ENCODE measurements at places on chromosomes 4 and X.

GRCh38 chr4:54217642-54218495 is 11.2 kb upstream of the PDGFRA start:
- DNase-seq = peak; percentile 75

GRCh38 chr4:101865501-101866062 is 75.1 kb downstream of the BANK1 start:
- no peak for DNase-seq

DNA sequence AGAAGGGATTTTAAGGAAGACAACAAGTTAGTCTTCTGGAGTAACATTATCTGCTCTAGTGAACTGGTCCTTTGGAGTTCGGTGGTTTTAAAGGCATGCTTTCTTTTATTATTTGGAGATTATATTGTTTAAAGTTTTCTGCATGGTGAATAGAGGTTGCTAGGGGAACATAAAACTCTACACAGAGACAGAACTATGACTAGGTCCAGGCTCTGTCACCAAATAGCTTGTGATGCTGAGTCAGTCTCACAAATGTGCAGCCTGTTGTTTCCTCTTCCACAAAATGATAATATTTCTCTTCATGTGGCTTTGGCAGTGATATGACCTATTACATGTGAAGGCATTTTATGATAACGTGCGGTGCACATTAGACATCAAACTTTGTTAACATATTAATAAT is 132.6 kb downstream of the PACRGL start:
- DNase-seq = no peak

DNA sequence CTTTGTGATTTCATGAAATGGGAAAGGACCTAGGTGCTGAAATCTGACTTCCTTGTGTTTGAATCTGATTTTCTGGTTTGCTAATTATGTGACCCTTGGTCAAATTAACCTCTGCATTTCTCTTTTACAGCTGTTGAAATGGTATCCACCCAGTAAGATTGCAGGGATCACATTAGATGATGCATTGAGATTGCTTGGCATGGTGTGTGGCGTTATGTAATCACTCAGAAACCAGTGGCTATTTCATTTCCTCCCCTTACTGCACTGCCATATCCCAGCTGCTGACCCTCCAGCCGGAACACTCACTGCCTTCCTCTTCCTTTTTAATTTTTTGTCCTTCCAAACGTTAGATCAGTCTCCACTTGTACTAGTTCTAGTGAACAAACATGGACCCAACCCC is 79.0 kb downstream of the KLHL8 start:
- DNase-seq = no peak

- no peak for DNase-seq
Measured at GRCh38 chr4:20603671-20604313, 96.5 kb upstream of the PACRGL start.

DNA sequence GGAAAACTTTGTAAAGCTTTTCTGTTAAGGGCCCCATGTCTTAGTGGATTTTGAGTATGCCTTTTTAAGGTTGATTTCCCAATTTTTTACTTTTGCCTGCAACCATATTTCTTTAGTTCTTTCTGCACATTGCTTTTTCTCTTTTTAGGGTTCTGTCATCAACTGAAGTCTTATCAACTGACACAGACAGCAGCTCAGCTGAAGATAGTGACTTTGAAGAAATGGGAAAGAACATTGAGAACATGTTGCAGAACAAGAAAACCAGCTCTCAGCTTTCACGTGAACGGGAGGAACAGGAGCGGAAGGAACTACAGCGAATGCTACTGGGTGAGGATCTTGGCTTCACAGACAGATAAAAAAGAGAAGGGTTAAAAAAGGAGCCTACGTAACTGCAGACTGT is 27.8 kb downstream of the TAF1 start:
- DNase-seq = no peak

DNA sequence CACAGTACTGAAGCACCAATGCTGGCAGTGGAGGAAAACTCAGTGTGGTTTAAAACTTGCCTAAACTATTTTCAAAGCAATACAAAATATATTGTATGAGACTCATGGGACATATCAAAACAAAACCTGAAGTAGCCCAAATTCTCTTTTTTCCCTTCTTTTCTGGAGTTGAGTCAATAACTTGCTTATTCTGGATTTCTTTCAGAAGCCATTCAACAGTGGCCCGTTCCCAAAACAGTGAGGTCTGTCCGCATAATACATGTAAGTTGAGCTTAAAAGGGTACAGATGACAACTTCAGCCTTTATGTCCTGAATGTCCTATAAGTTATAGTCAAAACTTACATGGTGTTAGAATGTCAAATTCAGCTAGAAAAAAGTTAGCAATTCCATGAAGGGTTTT is 100.8 kb downstream of the SHISA3 start:
- no peak for DNase-seq

- DNase-seq = no peak
Measured at GRCh38 chrX:125205918-125206665, 113.6 kb upstream of the TEX13C start.

- no peak for DNase-seq
Measured at GRCh38 chr4:85084371-85085094, 118.0 kb upstream of the WDFY3 start.

GRCh38 chrX:20952180-20952579 is 422.0 kb upstream of the CNKSR2 start:
- no peak for DNase-seq

DNA sequence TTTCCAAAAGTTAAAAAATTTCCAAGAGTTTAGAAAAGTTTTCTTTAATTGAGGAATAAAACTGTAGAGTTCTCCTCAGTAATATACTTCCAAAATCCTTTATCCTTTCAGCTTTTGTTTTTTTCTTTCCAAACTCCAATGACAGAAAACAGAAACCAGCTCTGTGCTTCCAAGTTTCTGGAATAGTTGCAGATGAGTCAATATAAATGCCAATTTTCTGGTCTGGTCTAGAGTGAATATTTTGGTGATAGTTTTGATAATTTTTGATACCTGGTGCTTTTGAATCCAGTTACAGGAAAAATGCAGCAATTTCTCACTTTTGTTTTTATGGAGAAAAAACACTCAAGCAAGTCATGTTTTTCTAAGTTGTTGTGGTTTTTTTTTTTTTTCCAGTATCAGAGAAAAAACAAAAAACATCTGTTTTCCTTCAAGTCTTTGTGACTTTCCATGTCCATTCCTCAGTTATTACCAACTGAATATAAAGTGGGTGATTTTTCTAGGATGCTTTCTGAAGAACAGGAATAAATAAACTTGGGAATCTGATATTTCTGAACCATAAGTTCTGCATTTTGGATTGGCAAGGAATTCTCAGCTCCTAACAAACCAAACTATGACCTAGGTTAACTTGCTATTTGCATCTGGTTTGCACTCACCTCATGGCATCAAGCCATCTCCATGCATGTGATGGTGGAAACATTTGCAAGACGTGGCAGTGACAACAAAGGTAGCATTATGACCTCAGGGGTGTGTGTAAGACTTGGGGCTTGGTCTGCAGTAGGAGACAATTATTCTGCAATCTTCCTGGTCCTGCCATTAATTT is 139.1 kb downstream of the VEGFC start:
- no peak for DNase-seq

- DNase-seq = no peak
Measured at GRCh38 chrX:129701624-129702069, 37.1 kb upstream of the XPNPEP2 start.

DNA sequence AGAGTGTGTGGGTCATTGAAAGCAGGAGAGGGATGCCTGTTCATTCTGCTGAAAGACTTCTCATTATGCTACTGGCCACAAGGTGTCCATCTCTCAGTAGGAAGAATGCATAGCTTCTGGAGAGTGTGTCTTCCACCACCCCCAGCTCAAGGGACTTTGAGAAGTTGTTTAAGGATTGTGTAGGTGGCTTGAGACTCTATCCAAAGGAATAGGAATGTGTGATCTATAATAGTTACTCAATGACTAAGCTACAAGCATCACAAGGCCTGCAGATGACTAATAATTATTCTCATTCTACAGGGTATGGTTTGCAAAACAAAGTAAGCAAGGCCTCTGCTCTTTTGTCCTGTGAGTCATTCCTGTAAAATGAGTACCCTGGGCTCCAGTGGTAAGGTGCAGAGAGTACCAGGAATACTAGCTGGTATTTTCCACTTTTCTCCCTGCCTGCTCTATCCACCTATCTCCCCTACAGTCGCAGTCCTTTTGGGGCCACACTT is 279.8 kb upstream of the BOD1L1 start:
- DNase-seq = no peak

DNA sequence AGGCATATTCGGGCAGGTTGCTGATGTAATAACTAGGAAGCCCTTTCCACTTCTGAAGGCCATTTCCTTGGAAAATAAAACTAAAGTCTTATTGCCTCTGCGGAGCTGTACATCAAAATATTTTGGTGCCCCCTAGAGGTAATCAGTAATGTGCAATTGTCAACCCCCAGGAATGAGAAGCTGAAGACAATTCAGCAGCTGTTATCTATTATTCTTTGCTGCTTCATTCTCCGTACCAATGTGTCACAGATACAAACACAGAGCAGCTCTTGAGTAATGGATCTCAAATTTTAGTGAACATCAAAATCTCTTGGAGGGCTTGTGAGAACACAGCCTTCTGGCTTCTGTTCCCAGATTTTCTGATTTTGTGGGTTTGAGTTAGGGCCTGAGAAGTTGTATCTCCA is 3.5 kb upstream of the SLIT2 start:
- peak; percentile 69 for DNase-seq

GRCh38 chrX:107666931-107667330 is 38.6 kb downstream of the PRPS1 start:
- DNase-seq = no peak

- DNase-seq = no peak
Measured at GRCh38 chr4:101941816-101942358, 151.4 kb downstream of the BANK1 start.

GRCh38 chrX:578531-578930 is 52.1 kb upstream of the SHOX start:
- DNase-seq = no peak

- no peak for DNase-seq
Measured at GRCh38 chr4:143381189-143382118, 44.8 kb downstream of the GAB1 start.

DNA sequence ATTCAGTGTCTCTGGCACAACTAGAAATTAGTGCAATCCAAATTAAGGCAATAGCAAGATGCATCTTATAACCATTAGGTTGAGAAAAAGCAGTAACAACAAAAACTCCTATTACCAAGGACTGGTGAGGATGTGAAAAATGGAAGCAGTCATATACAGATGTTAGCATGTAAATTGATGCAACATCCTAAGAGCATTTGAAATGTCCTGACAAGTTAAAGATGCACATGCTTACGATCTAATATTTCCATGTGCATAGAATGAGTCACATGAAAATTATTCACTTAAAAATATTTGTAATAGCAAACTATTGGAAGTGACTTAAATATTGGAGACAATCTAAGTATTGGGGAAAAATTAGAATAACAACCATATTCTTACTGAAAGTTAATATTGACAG is 163.0 kb downstream of the FAM13A start:
- no peak for DNase-seq

- DNase-seq = no peak
Measured at GRCh38 chrX:30577362-30577991, at the start of gene TASL. TASL (minus strand) TSS chrX:30577766; CDS start chrX:30560355, 17,411 bp downstream.

GRCh38 chr4:2172161-2172560 is 69.8 kb downstream of the HAUS3 start:
- DNase-seq = no peak

GRCh38 chr4:172514011-172514410 is 654.6 kb upstream of the GALNT7 start:
- no peak for DNase-seq

DNA sequence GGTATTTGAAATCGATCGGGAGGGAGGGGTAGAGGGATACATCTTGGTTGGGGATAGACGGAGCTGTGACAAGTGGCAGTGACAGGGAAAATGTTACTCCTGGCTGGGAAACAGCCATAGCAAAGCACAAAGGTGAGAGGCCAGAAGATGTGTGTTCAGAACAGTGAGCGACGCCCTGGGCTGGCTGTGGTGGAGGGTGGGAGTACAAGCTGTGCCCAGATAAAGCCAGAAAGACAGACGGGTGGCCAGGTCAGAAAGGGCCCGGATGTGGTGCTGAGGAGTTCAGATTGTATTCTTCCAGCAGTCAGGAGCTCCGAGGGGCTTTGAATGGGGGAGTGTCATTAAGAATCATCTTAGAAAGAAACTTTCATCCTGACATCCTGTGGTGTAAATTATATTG is 27.9 kb downstream of the CCDC149 start:
- DNase-seq = no peak
